ENCODE measurements at places on chromosomes 1 and 21. TPM values are rescaled to one million over a fixed set of nuclear protein-coding genes. Genes with fewer than 3 reads are reported as not detected.

EDARADD gene
- not detected for total RNA-seq

PUSL1 gene
- 10.9 TPM for total RNA-seq

DNM3 gene
- total RNA-seq = 0.83 TPM

NPHS2 gene
- not detected for total RNA-seq

ESPN gene
- total RNA-seq = under 0.01 TPM

OR2G6 gene
- not detected for total RNA-seq

RAB3B gene
- total RNA-seq = 91.9 TPM

NECTIN4 gene
- 0.18 TPM for total RNA-seq

SELL gene
- total RNA-seq = not detected

RUNX1 gene
- 56.5 TPM for total RNA-seq

BSDC1 gene
- total RNA-seq = 50.8 TPM

GRIK1 gene
- total RNA-seq = not detected

CSF3R gene
- total RNA-seq = not detected

HSPA6 gene
- total RNA-seq = 0.54 TPM

MEF2D gene
- 2.9 TPM for total RNA-seq

SLAMF9 gene
- 0.28 TPM for total RNA-seq

ABCD3 gene
- total RNA-seq = 66.4 TPM

ADAMTS4 gene
- total RNA-seq = 0.72 TPM

C1orf87 gene
- total RNA-seq = not detected

C1orf53 gene
- total RNA-seq = 4.2 TPM

CYP4A22 gene
- total RNA-seq = not detected

RNF186 gene
- total RNA-seq = not detected

IFNLR1 gene
- total RNA-seq = not detected

LPAR3 gene
- total RNA-seq = 0.18 TPM

HNRNPU gene
- total RNA-seq = 151 TPM

SLC45A1 gene
- total RNA-seq = 0.83 TPM

CRYAA gene
- total RNA-seq = not detected

FMO4 gene
- total RNA-seq = 0.36 TPM

Measured in IMR-90 (cell line).